ENCODE measurements at places on chromosomes 16 and 17. TPM values are rescaled to one million over a fixed set of nuclear protein-coding genes. Genes with fewer than 3 reads are reported as not detected.

The TEKT1 gene
- not detected for total RNA-seq

The PLLP gene
- total RNA-seq: 0.15 TPM

The CNGB1 gene
- total RNA-seq: not detected

The TXNDC17 gene
- 204 TPM for total RNA-seq

All from bronchus fibroblast of lung (primary cell).